ENCODE measurements at places on chromosomes 3 and 15.

DNA sequence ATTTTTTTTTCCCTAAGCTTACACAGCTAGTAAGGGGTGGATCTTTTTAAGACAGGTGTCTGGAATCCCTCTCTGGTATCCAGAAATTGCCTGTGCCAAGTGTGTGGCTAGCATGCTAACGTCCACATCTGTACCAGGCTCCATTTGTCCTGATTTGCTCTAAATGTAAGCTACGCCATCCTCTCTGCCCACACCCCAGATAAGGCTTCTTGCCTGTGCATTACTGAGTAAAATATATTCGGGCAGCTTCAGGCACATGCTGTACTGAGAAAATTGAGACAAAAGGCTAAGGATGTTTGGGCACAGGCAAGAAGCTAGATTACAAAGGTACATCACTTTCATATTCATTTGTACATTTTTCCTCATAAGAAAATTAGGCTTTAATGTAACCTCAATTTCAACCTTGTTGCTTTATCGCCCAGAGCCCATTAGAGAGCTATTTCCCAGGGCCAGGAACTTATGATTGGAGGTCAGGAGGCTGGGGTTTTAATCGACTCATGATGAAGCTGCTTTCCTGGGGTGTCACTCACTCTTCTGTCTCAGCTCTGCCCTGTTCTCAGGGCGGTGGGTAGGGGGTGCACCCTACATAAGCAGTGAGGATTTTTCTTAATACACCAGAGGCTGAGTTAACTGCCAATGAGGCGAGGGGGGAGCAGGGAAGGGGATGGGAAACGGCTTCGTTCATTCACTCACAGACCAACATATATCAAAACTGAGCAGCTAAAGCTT lies 106.3 kb downstream of the RORA start:
- DNase-seq: no peak

GRCh38 chr15:27214032-27214431 lies 243.1 kb downstream of the GABRG3 start:
- no peak for DNase-seq

- no peak for DNase-seq
Observed at GRCh38 chr15:79765081-79765480, 131.7 kb downstream of the MTHFS start.

DNA sequence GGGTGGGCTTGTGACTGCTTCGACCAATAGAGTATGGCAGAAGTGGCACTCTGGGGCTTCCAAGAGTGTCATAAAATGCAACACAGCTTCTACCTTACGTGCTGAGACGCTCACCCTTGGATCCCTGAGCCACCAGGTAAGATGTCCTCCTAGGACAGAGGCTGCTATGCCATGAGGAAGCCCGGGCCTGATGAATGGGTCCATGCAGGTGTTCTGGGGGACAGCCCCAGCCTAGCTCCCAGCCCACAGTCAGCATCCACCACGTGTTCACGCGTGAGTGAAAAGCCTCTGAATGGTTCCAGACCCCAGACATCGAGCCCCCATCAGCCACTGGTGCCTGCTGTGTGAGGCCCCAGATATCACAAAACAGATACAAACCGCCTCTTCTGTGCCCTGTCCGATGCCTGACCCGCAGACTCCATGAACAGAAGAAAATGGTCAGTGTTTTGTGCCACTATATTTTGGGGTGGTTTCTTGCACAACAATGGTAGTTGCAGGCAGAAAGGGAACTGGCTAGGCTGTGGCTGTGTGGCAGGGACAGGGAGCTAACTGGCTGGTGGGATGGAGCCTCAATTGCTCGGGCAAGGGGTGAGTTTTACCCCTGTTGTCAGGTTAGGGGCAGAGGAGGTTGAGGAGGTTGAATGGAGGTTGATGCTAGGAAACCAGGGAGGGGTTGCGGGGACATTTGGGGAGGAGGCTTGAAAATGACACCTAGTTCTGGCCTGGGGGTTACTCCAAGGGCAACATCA lies 92.2 kb downstream of the LINGO1 start:
- no peak for DNase-seq

DNA sequence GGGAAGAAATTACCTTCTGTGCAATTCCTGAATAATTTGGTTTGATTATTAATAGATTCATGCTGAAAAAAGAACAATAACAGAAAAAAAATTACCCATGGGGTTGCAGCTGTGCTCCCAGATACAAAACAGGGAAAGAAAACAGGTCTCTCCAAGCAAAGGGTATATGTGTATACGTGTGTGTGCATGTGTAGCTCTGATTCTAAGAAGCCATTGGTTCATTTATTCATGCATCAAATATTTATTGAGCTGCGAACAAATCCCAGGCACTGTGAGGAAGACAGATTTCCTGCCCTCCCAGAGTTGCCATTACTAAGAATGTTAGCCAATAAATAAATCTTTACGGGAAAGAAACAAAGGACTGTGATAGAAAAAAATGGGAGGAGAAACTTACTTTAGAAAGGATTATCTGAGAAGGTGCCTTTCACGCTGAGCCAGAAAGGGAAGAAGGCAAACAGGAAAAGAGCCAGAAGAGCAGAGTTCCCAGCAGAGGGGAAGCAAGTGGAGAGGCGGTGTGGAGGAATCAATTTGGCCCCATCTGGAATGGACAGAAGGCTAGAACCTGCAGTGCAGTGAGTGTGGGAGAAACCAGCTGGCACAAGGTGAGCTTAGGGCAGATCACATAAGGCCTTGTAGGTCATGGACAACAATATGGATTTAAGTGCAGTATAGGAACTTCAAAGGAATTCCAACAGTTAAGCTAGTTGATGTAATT lies 20.7 kb downstream of the CHL1 start:
- DNase-seq: no peak

DNA sequence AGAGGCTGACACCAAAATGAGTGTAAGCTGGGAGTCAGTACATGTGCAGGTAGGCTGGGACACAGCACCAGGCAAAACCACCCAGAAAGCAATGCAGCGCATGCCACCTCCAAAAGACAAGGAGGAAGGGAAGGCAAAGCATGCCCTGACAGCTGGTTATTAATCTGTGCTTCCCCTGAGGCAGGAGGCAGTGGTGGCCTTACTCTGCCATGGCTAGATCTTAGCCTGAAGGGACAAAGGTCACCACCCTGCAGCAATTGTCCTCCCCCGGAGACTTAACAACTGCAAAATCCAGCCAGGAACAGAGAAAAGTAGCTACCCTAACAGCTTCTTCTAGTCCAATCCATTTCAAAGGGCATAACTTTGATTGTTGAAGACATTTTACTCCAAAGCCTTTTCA lies 73.7 kb downstream of the PLD1 start:
- no peak for DNase-seq

- no peak for DNase-seq
Observed at GRCh38 chr3:129240436-129240835, 9.0 kb upstream of the COPG1 start.

- peak; percentile 47 for DNase-seq
Observed at GRCh38 chr3:156691920-156692319, 17.5 kb downstream of the TIPARP start.

DNA sequence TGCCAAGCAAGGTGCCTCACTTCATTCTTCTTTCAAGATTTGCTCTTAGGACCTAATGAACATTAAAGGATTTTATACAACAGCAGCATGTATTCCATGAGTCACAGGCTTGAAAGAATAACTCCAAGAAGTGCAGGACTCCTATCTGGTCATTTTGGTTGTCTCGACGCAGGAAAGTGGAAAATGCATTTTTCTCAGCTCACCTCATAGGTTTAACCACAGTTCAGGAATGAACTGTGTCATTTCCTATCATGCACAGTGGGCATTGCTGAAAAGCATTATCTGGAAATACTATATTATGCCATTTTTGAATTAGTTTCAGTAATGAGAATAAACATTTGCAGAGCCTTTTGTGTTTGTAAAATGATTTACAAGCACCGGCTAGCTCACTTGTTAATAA lies 98.7 kb upstream of the BFSP2 start:
- DNase-seq: no peak

DNA sequence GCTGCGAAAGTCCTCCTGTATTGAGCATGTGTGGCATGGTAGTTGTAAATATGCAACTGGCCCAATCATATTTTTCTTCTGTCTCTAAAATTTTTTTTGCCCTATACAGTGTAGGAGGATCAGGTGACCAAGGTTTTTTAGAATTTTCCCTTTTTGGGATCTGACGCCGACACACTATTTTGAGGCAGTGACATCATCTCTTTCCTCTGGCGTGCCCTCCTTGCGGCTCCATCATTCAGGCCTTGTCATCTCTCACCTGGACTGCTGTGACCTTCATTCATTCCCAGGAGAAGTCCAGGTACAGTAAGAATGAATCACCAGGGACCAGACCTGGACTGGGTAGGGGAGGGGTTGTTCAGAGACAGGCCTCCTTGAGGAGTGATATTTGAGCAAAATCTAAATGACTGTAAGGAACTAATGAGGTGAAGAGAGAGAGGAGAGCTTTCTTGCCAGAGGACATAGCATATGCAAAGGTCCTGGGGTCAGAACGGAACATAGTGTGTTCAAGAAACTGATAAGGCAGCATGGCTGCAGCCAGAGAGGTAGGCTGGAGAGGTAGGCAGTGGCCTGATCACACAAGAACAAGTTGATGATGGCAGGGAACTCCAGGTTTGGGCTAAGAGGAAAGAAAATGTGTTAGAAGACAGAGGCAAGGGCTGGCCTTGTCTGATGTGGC lies 38.7 kb downstream of the ARNT2 start:
- no peak for DNase-seq

DNA sequence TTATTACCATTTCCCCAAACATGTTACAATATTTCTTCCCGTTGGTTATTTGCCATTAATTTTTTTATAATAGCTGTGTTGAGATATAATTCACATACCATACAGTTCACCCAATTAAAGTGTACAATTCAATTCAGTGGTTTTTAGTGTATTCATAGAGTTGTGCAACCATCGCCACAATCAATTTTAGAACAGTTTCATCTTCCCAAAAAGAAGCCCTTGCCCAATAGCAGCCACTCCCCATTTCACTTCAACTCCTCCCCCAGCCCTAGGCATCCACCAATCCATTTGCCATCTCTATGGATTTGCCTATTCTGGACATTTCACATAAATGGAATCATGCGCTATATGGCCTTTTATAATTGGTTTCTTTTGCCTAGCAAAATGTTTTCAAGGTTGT lies 225.1 kb downstream of the EPHB1 start:
- no peak for DNase-seq

GRCh38 chr15:95603802-95604201 lies 726.7 kb upstream of the NR2F2 start:
- no peak for DNase-seq

DNA sequence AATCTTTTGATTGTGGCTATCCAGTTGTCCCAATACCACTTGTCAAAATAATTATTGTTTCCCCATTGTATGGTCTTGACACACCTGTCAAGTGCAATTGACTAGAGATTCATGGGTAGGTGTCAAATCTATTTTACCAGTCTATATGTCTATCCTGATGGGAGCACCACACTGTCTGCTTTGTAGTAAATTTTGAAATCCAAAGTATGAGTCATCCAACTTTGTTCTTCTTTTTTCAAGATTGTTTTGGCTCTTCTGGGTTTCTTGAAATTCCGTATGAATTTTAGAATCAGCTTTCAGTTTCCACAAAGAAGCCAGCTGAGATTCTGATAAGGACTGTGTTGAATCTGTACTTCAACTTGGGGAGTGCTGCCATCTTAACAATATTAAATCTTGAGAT lies 71.9 kb downstream of the CSNK1G1 start:
- DNase-seq: peak; percentile 46

DNA sequence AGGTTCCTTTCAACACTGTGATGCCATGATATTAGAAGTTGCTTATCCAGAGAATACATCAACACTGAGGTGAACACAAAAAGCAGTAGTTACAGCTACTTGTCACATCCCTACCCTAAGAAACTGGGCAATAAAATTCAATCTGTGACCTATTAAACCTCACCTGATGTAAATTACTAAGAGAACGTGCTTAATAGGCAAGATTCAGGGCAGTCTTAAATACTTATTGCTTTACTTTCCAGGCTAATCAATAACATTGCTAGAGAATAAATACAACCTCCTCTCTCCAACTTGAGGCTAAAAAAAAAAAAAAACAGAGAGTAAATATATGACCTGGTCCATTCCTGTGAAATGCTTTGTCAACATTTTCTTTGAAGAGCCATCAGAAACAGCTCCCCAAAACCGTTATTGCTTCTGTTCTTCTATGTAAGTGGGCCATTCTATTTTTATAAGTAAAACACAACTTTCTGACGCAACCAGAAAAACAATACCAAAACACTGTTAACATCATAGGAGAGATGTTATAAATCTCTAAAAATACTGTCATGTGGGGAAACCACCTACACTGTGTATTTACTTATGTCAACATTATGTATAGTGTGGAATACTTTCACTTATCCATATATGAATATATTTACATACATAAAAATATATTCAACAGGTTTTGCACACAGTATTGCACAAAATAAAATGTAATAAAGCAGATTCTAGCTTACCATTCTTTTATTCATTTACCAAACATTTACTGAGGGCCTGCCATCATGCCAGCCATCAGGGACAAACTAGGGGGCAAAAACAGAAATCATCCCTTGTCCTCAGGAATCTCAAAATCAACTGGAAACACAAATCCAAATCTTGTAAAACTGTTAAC lies 2.7 kb downstream of the NKIRAS1 start:
- DNase-seq: no peak

DNA sequence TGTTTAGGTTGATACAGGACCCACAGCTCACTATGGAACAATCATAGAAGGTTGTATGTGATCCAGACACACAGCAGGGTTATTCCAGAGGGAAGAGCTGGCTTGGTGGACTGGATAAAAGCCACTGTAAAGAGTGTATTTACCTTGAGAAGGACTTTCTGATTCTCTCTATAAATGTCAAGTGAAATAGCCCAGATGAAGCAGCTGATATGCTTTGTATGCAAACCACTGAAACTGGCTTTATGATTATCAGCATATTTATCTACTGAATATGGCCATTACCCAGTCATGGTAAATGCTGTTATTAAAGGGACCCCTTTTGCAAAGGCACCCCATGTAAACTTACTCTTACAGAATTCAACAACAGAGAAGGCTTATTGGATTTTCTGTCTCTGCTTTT lies 28.1 kb downstream of the C3orf80 start:
- no peak for DNase-seq

GRCh38 chr3:56874269-56874668 lies 72.5 kb upstream of the ARHGEF3 start:
- no peak for DNase-seq

- no peak for DNase-seq
Observed at GRCh38 chr15:67902579-67903009, 62.7 kb upstream of the RNU6-1 start.

DNA sequence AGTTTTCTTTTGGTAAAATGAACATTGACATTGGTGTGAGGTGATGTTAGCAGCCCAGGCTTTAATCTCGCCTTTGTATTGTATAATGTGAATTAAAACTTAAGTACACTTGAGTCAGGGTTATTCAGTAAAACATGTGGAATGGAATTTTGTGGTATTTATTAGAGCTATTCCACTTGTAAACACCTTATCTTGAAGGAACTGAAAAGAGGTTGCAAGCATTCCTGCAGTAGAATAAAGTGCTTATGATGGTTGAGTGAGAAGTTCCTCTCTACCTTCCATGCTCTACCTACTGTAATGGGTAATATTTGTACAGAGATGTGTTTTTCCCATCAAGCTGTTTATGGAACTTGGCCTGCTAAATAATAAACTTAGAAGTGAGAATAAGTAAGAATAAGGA lies 36.1 kb downstream of the HMG20A start:
- no peak for DNase-seq

GRCh38 chr3:100783619-100784018 lies 74.3 kb downstream of the TFG start:
- DNase-seq: no peak
